ENCODE measurements at places on chromosomes 7 and 10. TPM values are rescaled to one million over a fixed set of nuclear protein-coding genes. Genes with fewer than 3 reads are reported as not detected.

Gene CYP2C8
- not detected for total RNA-seq

Gene SLC26A3
- total RNA-seq = not detected

Gene PAX4
- not detected for total RNA-seq

Gene AOAH
- total RNA-seq = not detected

Gene CCDC201
- total RNA-seq = not detected

Gene ELFN1
- total RNA-seq = 0.56 TPM

Gene BAMBI
- 38.3 TPM for total RNA-seq

Gene ZNF853
- 23.6 TPM for total RNA-seq

Gene DDC
- total RNA-seq = not detected

Gene FOXI2
- total RNA-seq = not detected

Gene CUTC
- 26.6 TPM for total RNA-seq

DNA sequence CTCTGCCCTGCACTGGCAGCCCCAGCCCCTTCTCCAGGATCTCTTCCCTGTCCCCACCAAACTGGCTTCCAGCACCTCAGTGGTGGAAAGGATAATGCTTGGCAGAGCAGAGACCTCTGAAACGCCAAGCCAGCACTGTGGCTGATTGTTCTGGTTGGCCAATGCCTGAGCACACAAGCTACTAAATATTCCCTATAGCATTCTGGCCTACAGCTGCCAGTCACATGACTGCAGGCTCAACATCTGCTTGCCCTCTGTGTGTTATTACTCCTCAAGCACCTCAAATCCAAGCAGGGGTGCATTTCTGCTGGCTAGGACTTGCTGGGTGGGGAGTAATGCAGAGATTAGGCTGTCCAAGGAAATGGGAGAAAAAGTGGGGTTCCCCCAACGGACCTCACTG is 6.1 kb downstream of the TBATA start:
- DNase-seq = no peak

DNA sequence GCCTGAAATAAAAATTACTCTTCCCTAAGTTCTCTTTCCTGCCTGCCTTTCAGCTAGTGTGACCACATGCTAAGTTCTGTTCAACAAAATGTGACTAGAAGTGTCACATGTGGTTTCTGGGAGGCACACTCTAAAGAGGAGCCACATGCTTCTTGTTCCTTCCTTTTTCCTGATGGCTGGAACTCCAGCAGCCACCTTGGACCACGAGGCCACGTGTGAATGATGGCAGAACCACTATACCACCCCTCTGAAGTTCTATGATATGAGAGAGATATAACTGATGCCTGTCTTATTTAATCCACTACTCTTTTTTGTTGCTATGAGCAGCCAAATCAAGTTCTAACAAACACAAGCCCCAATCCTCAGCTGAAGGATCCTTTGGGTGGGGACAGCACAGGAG is 8.1 kb downstream of the PODXL start:
- no peak for DNase-seq

DNA sequence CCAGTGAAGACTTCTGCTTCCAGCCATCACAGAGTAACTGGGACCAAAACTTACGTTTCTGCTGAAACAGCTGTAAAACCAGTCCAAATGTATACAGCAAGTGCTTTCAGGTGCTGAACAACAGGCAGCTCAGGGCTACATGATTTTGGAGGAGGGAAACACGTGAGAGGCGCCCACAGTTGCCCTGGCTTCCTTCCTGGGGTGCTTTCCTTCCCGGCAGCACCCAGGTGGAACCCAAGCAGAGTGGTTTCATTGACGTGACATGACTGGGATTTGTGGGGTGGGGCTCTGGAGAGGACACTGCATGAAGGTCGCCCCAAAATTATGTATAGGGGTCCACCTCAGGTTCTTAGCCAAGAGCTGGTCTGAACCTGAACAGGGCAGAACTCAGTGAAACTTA is 34.2 kb downstream of the IL2RA start:
- no peak for DNase-seq

DNA sequence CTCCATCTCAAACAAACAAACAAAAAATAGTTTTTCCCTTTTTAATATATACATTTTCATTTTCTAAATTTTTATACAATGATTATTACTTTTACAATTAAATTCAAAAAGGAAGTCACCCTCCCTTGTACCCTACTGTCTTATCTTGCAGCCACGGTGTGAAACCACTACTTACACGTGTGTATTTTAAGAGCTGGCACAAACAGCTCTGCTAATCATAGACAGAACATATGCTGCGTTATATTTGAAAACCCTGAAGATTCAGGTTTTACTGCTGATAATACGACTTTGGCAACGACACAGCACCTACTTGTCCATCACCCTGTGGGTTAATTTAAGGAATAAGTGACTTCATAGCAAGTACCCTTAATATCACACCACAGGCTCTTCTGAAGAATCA is 991 bp downstream of the ANKRD61 start:
- no peak for DNase-seq

DNA sequence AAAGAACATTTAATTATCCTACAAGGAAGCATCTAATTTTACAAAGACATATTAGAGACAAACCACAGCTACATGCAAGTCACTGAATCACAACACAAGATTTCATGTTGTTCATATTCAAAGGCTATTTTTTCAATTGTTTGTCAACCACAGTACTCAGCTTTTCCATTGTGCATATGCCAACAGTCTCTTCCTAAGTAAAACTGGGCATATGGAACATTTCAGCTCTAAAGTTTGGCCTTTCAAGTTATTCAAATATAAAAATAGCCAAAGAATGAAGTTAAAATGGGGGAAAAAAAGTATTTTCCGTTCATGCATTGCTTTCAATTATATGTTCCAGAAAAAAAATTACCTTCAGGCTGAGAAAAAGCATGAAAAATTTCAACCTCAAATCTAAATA is 537.9 kb downstream of the PLXDC2 start:
- no peak for DNase-seq

- no peak for DNase-seq
Measured at GRCh38 chr7:38375453-38375852, 102.0 kb upstream of the TARP start.

- DNase-seq = no peak
Measured at GRCh38 chr7:7347045-7347444, 164.7 kb downstream of the C1GALT1 start.

DNA sequence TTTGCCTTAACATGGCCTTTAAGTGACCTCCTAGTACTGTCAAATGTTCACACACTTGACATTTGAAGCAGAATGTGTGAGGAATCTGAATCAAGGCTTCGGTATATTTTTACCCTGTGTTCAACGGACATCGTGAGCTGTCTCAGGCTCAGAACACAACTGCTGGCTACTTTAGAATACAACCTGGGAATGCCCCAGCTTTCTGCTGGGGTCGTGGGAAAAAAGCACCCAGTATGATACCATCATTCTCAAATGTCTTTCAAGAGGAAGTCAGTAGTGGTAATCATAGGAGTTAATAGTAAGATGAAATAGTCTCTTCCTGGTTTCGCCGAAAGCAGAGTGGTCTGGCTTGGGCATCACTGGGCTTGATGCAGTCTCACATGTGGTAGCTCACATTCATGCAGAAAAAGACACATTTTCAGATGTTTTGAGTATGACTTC is 67.2 kb downstream of the CREB5 start:
- DNase-seq = no peak

GRCh38 chr7:142488842-142489241 is 231.0 kb upstream of the PRSS58 start:
- DNase-seq = no peak

GRCh38 chr10:124420254-124420653 is 1.5 kb upstream of the OAT start:
- DNase-seq = no peak

- no peak for DNase-seq
Measured at GRCh38 chr7:138886501-138886917, 88.5 kb upstream of the ATP6V0A4 start.

DNA sequence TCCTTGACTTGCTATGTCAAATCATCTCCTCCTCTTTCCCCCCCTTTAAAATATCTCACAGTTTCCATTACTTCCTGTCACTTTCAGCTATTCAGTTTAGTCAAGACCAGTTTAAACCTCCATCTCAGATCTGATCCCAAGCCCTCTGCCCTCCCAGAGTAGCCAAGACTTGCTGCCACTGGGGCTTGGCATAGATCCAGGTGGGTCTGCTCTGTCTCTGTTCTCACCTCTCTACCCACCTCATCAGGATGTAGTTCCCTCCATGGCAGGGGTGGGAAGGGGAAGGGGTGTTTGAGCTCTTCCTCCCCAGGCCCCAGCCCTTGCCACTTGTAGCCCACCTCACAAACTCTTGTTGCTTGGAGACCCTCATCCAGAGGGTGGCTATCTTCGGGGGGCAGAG is 22.0 kb downstream of the PPP1R3C start:
- no peak for DNase-seq

- no peak for DNase-seq
Measured at GRCh38 chr7:130486954-130487436, 4.9 kb upstream of the MEST start.

DNA sequence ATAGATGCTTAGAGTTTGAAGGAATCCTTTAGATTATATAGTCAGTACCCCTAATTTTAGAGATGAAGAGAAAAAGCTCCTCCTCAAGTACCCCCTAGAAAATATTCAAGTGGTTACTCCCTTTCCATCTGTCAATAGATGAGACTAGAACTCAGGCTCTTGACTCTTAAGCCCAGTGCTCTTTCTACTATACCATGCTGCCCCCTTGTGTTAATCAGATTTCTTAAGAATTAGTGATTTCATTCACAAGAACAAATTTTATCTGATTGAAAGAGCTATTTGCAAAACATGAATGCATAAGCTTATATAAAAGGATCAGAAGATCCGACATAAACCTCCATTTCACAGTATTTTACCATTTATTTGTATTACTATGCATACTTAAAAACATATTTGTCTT is 179.3 kb downstream of the TFEC start:
- DNase-seq = no peak

DNA sequence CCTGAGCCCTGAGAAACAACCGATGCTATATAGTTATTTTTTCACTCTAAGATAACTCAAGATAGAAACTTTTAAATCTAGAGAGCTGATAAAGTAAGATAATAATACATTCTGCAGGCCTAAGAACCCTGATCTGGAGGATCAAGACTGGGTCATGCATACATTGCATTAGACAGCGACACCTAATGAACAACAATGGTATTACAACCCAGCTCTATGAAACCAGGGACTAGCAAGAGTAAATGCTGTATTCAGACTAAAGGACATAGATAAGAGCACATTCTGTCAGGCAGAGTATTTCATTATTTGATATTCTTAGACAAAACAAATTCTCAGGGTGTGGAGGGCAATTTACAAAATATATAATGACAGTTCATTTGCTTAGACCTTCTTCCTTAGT is 148.6 kb downstream of the GRK5 start:
- no peak for DNase-seq

GRCh38 chr7:151708610-151709009 is 168.3 kb downstream of the PRKAG2 start:
- DNase-seq = no peak

DNA sequence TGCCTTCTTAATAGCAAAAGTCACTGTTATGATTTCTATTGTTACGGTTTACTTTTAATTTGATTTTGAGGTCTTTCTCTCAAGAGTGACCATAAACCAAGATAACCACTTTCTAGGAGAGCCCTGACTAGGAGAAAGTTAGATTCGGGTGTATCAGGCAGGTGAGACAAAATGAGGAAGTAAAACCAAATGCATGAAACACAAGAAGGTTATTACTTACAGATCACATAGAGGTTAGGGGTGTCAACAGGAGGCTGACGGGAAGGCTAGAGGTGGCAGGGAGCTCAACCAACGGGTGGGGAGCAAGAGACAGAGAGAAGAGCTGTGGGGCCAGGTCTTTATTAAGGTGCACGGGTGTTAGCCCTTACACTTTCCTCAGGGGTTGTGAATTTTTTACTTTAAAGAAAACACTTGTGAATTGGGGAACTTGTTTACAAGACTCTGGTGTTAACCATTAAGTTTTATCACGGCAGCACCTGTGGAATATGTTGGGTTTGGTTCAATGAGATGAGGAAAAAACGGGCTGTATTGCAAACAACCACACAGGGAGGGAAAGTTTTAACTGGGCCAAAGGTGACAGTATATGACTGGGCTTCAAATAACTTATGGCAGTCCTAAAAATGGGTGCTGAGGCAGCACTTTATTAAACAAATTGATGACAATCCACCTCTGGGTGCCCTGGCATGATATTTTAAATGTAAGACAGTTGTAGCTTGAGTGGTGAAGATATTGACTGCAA is 154.9 kb downstream of the SDHAF3 start:
- DNase-seq = no peak

DNA sequence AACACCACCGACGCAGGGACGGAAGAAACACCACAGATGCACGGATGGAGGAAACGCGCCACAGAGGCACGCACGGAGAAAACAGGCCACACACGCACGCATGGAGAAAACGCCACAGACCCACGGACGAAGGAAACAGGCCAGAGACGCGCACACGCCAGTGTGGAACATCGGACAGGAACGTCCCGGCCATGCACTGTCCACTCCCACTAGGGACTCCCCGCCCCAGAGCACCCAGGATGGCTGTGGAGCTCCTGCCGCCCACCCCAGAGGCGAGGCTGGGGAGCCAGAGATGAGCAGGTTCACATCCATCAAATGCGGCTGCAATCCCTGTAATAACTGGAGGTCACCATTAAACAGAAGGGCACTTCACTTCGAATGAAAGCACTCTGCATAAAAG is 17.3 kb downstream of the DIP2C start:
- no peak for DNase-seq

- DNase-seq = no peak
Measured at GRCh38 chr7:78159545-78159944, 361.0 kb downstream of the PHTF2 start.

DNA sequence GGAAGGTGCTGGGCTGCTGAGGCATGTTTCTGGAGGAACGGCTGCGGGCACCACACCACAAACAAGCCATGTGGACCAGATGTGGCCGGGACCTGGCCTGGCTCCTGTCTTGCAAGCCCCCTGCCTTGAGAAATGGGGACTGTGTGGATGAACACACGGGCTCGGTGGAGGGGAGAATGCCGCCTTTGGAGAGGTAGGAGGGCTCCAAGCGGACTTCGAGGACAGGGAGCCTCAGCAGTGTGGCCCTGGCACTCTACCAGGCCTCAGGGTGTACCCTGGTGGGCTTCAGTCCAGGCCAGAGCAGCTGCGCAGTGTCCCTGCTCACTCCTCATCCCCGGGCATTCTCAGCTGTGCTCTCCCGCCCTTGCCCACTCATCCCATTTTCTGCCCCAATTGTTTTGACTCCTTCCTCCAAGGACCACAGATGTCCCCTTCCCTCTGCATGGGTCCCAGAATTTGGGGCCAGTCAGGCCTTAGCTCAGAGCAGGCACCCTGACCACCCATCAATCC is 31.5 kb downstream of the PWWP2B start:
- DNase-seq = no peak

GRCh38 chr10:15169555-15170401 is 1.3 kb upstream of the NMT2 start:
- no peak for DNase-seq

Data from MG63 (cell line).